ENCODE measurements at places on chromosomes 1 and 21.

DNA sequence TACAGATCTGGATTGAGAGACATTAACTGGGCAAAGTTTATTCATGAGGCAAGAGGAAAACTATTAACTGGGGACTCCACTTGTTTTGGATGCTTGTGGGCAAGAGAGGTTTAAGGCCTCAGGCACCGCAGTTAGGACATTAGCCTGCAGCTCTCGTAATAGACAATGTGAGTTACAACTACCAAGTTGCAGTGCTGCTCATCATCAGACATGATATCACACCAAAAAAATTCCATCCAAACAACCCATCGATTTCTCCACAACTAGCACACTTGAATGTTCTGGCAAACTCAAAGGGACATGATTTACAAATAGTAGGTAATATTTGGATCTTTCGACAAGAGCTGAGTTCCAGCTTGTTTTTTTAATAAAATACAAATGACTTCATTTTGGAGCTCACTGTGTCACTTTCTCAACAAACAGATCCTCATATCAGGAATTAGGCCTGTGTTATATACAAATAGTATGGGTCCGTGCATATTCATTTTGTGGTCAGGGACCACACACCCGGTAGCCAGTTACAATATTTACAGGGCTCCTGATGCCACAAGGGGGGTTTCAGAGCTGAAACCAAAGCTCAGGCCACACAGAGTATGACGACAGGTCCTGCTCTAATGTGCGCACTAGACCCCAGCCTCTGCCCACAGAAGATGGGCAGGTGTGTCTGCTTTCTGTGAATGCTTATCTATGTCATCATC lies 128.0 kb downstream of the TGFBR3 start:
- DNase-seq, result no peak

GRCh38 chr1:36838888-36839287 lies 195.4 kb downstream of the GRIK3 start:
- DNase-seq, result no peak

DNA sequence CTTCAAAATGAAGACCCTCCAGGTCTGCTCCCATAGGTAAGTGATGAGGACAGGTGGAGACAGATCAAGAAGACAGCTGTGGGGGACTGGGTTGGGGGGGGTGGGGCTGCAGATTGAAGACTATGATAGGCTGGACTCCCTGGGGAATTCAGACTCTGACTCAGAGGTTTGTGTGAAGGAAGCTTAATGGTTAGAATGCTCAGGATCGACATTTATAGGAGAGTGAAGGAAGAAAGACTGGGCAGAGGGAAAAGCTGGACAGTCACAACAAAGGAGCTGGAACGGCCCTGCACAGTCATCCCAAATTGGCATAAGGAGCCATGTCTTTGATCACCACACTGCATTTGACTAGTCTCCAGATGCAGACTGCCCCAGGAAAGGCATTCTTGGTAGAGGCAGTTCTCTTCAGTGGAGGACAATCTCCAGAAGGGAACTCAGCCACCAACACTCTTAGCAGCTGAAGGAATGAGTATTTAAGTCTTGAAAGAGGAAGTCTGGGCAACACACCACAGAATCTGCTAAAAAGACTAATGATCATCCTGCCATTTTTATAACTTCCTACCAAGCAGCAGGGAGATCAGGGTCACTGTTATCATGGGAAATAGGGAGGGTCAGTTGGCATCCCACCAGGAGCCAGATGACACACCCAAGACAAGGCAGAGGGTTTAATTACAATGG lies 120.0 kb upstream of the ZC3H11B start:
- DNase-seq, result no peak

- DNase-seq, result no peak
Measured at GRCh38 chr1:170714163-170714562, 50.2 kb downstream of the PRRX1 start.

DNA sequence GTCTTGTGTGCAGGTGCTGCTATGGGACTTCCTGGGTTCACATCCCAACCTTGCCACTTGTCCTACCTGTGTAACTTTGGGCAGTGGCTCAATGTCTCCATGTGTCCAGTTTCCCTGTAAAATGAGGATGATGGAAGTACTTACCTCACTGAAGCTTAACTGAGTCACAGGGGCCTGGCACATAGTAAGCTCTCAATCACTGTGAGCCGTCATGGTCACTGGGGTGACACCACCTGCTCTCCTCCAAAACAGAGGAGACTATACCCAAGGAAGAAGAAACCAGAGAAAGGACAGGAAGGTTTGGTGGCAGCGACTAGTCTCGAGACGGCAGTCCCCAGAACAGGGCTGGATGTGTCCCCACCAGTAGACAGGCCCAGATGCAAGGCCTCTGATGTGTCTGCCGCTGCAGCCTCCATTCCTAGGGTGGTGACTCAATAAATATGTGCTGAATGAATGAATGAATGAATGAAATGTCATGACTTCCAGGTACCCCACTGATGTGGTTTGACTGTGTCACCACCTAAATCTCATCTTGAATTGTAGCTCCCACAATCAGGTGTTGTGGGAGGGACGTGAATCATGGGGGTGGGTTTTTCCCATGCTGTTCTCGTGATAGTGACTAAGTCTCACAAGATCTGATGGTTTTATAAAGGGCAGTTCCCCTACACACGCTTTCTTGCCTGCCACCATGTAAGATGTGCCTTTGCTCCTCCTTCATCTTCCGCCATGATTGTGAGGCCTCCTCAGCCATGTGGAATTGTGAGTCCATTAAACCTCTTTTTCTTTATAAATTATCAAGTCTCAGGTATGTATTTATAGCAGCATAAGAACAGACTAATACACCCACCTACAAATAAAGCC lies 13.0 kb upstream of the LRP8 start:
- DNase-seq, result no peak

DNA sequence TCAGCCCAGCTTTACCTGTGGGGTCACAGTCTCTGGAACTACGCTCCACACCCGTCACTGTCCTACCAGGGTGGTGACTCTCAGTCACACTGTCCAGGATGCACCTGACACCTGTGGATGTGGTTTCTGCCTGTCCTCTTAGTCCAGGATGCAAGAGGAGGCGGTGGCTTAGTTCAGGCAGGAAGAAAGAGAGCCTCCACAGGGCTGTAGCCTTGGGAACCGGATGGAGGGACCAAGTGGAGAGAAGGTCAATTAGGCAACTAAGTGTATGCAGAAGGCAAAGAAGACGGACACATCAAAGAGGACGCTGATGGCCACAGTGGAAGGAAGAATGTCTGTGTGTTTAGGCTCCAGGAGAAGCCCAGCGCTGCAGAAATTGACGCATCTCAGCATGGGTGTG lies 153.9 kb upstream of the IRF2BP2 start:
- no peak for DNase-seq

DNA sequence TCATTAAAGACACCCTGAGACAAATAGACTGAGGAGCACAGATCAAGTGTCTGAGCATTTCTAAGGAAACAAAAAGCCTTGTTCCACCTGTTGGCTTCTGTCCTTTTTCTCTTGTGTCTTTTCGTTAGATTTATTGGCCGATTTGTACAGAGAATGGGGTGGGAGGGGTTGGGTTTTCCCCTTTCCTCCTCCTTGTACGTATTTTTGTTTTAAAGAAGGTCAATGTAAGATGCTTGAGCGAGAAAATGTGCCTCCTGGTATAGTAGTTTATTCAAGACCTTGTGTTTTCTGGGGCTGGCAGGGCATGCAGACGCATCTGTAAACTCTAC lies 1.2 kb downstream of the BCL9 start:
- DNase-seq, result no peak

- DNase-seq, result no peak
Measured at GRCh38 chr1:67170751-67171573, 4.7 kb downstream of the IL23R start.

- no peak for DNase-seq
Measured at GRCh38 chr1:112735752-112736151, 20.6 kb upstream of the PPM1J start.

DNA sequence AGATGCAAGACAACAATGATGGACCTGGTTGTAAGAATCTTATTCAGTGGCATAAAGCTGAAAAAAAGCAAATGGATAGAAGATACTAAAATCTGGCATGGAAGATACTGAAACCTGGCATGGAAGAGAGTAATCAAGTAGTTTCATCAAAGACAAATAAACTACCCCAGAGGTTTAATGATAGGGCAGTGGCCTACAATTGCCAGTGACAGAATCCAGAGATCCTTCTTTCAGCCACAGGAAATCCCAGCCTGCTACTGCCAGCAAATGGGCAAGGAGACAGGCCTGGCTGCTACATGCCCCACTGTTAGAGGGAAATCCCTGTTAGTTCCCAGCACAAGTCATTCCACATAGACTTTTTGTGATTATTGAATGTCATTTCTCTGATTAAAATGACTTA lies 409.4 kb downstream of the VAV3 start:
- no peak for DNase-seq

GRCh38 chr1:200379432-200379757 lies 30.4 kb downstream of the ZNF281 start:
- DNase-seq, result no peak

DNA sequence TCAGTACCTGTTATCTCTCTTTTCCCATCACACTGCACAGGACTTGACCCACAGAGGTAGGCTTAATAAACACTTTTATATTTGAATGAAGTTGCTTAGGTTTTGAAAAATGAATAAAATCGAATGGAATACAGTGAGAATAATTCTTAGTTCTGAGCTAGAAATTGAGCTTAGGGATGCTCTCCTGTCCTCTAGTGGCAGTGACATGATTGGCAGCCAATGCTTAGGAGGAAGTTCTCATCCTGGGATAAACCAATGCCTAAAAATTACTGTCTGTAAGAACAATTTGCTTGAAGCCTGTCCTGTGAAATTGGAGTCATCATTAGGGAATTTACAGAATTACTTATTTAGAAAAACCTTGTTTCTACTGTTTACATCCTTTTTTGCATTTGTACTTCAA lies 21.3 kb upstream of the CYP4X1 start:
- DNase-seq, result no peak

GRCh38 chr1:237712586-237713157 lies 178.1 kb downstream of the ZP4 start:
- DNase-seq, result no peak

DNA sequence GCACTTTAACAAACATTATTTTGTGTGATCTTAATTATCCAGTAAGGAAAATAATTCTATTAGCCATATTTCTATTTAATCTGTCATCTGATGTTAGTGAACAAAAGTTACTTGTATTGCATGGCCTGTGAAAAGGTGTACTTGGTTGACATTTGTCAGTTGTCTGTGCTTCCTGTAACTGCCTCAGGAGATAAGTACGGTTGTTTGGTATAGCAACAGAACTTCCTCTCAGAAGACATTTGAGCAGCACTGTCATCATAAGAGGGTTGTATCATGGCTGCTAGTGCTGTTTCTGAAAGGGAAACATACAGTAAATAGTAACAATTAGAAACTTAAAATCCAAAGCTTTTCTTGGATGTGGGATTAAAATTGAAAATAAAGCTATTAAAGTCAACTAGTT lies 3.4 kb downstream of the BLZF1 start:
- no peak for DNase-seq

- DNase-seq, result no peak
Measured at GRCh38 chr21:16624479-16625118, 888.2 kb upstream of the CXADR start.

DNA sequence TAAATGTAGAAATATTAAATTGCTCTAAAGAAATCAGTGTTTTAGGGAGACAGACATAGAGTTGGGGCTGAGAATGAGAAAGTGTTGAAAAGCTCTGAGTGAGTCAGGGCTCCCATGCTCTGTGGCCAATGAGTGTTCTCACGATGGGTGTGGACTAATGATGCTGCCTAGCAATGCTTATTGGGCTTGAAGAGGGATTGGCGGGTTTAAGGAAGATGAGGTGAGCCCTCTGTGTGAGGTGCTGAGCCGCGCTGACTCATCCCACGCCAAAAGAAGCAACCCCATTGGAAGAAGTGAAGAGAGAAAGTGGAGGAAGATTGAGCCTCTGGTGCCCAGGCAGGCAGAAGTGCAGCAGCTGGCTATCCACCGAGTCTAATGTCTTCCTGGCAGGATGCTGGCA lies 65.1 kb upstream of the DPT start:
- DNase-seq, result no peak

GRCh38 chr1:31809698-31810097 lies 6.1 kb downstream of the SPOCD1 start:
- DNase-seq, result no peak

DNA sequence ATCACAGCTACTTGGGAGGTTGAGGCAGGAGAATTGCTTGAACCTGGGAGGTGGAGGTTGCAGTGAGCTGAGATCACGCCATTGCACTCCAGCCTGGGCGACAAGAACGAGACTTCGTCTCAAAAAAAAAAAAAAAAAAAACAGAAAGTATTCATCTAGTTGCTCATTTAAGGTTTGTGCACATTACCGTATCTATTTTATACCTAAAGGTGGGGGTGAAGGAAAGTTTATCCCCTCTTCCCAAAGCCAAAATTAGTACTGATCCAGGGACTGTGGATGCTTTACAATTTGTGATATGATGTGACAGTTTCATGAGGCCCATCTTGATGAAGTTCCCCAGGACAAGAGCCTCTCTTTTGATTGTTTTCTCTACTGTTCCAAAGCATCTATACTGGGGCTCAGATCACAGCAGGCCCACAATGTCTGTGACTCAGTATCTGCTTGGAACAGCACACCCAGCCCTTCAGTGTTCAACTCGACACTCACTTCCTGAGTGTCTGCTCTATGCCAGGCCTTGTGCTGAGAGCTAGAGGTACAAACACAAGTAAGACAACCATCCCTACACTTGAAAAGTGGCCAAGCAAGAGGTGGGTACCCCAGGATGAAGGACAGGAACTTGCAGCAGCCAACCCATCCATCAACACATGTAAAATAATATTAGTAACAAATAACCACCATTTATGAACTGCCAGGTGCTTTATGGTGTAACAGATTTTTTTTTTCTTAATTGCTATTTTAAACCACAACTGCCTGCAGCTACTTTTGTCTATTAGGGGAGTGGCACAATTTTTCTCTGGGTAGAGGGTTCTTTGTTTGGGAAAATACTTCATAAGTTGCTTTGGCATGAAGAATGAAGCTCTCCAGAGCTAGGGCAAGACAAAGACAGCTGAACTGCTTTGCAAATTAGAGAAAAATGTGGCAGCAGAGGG lies 29.0 kb upstream of the KHDRBS1 start:
- DNase-seq, result no peak

DNA sequence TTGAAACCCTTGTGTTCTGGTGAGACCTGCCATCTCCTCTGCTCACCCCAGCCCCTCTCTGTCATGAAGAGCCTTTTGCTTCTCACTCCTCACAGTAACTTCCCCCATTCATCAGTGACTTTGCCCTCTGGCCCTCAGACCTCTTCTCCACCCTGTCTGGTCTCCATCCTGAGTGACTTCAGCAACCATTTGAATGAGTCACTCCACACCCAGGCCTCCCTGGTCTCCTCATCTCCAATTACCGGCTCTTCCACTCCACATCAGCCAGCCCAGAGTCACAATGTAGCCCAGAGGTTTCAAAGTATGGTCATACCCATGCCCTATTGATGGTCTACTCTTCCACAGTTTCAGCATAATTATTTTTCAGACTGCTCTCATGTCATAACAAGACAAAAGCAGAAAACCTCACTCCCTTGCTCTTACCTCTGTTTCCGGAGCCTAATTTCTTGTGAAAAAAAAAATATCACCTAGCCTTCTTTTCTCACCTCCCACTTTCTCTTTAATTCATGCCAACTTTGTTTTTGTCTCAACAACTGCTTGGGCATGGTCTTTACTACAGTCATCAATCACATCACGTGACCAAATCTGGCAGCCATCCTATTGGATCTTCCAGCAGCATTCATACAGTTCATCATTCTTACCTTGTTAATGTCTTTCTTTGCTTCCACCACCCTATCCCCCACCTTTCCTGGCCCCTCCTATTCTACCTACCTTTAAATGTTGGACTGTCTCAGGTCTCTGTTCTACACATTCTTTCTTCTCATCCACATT lies 35.6 kb upstream of the NEK7 start:
- no peak for DNase-seq

Data from hematopoietic multipotent progenitor cell treated with erythropoietin and hydrocortisone succinate and interleukin-3 and kit ligand, for 17 days (in vitro differentiated cells).